ENCODE measurements at places on chromosomes 7 and 10.

DNA sequence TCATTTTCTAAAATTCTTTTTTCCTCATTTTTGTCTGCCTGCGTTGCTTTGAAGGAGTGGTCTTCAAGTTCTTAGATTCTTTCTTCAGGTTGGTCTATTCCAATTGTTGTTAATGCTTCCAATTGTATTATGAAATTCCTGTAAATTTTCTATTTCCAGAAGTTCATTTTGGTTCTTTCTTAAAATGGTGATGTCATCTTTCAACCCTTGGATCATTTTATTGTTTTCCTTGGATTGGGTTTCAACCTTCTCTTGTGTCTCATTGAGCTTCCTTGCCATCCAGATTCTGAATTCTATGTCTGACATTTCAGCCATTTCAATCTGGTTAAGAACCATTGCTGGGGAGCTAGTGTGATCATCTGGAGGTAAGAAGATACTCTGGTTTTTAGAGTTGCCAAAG, 33.1 kb downstream of the PNLIPRP2 start:
- DNase-seq = peak; percentile 13

DNA sequence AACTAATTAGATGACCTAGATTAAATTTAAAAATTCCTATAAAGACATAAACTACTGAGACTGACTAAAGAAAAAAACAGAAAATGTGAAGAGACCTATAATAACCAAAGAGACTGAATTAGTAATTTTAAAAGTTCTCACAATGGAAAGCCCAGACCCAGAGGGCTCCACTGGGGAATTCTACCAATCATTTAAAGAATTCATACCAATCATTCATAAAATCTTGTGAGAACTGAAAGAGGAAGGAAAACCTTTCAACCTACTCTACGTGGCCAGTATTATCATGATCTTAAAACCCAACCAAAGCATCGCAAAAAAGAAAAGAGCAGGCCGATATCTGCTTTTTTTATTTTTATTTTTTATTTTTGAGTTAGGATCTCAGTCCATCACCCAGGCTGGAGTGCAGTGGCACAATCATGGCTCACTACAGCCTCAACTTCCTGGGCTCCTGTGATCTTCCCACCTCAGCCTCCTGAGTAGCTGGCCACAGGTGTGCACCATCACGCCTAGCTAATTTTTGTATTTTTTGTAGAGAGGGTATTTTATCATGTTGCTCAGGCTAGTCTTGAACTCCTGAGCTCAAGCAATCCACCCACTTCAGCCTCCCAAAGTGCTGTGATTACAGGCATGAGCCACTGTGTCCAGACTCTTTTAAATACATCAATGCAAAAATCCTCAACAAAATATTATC, 48.6 kb downstream of the DGKI start:
- DNase-seq = no peak

- peak; percentile 96 for DNase-seq
Observed at GRCh38 chr7:16708980-16709379, 44.6 kb upstream of the TSPAN13 start.

- no peak for DNase-seq
Observed at GRCh38 chr10:508726-509125, 180.7 kb downstream of the DIP2C start.

DNA sequence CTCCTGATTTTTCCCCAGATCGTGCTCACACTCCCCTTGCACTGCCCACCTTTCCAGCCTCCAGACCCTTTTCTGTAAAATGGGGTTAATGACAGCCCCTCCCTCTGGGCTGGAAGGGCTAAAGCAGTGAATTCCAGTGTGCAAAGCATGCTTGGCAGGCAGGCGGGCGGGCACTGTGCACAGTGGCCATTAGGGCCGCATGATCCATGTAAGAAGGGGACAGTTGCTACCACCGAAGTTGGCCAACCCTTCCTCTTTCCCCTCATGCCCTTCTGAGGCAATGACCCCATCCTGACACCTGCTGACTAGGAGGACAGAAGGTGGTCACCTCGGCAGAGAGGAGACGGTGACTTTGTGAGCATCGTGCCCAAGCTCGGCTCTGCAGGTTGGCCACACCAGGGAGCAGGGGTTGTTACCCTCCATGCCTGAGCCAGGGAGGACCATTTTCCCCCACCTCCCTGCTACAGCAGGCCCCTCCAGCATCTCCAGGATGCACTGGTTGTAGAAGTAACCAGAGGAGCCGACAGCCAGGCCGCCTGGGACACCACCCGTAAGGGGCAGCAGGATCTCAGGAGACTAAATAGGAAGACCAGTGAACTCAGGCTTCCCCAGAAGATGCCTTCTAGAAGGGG, 166.4 kb downstream of the SLIT1 start:
- no peak for DNase-seq

GRCh38 chr10:25758041-25758457, 176.0 kb upstream of the MYO3A start:
- DNase-seq = peak; percentile 2

GRCh38 chr7:7812112-7812511, 93.7 kb upstream of the RPA3 start:
- no peak for DNase-seq

GRCh38 chr7:22730066-22730710, 3.2 kb downstream of the IL6 start:
- DNase-seq = no peak

DNA sequence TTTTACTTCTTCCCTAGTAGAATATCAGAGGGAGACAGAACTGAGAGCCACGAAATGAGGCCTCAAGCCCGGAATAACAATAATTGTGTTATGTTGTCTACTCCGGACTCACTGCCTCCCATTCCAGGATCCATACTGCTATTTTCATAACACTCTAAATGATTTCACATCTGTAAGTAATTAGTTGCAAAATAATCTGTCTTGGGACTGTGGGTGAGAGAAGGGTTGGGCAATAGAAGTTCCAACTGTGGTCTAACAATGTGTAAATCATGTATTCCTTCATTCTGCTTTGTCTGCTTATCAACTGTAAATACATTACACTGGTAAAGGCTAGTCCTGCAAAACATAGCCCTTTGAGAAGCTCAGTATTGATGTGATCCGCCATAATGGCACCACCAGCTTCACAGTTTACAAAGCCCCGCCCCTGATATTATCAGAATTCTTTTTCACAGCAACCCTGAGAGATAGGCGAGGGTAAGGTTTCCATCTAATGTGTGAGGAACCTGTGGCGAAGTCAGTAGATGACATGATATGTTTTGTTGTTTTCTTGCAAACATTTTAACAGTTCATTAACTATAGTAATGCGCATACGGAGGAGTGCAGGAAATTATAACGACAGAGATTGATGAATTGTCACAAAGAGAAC, 265.7 kb upstream of the BMPER start:
- DNase-seq = peak; percentile 53

DNA sequence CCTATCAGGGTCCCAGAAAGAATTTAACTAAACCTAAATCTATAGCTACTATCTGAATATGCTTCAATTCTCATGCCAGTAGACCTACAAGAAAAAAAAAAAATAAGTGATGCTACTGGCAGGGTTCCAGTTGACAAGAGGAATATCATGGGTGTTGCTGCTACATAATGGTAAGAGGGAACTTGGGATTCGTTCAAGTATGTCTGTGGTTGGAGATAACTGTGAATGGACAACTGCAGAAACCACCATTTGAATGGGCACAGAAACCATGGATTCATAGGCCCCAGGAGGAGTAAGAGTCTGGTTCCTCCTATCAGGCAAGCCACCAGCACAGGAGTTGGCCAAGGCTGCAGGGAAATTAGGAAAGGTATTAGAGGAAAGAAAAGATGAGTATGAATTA, 287.6 kb upstream of the HGF start:
- DNase-seq = no peak

DNA sequence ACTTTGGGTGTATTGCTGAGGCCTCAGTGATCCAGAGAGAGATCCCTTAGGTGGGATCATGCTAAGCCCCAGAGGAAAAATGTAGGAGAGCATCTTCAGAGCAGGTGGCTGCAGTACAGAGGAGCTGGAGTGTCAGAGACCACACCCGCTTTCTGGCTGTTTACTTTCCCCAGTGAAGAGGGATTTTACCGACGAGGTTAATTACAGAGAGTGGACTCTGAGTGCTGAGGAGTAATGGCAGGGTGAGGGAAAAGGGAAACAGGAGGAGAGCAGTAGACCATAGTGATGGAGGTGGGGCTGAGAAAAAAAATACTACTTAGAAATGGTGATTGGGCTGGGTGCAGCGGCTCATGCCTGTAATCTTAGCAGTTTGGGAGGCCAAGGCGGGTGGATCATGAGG, 43.3 kb upstream of the HBP1 start:
- DNase-seq = no peak

DNA sequence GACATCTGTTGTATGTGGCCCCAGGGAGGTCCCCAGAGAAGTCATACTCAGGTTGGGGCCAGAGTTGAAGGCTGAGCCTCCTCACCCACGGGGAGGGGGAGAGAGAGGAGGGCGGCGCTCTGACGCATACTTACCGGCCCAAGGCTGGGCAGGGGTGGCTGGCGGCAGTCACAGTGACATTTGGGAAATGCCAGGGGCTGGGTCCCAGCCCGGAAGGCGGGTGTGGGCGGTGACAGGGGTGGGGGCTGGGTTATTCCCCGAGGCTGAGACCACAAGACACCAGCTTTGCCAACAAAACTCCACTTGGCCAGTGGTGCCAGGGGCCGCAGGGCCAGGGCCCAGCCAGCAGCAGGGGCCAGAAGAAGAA, 41.1 kb downstream of the RASGEF1A start:
- DNase-seq = no peak

DNA sequence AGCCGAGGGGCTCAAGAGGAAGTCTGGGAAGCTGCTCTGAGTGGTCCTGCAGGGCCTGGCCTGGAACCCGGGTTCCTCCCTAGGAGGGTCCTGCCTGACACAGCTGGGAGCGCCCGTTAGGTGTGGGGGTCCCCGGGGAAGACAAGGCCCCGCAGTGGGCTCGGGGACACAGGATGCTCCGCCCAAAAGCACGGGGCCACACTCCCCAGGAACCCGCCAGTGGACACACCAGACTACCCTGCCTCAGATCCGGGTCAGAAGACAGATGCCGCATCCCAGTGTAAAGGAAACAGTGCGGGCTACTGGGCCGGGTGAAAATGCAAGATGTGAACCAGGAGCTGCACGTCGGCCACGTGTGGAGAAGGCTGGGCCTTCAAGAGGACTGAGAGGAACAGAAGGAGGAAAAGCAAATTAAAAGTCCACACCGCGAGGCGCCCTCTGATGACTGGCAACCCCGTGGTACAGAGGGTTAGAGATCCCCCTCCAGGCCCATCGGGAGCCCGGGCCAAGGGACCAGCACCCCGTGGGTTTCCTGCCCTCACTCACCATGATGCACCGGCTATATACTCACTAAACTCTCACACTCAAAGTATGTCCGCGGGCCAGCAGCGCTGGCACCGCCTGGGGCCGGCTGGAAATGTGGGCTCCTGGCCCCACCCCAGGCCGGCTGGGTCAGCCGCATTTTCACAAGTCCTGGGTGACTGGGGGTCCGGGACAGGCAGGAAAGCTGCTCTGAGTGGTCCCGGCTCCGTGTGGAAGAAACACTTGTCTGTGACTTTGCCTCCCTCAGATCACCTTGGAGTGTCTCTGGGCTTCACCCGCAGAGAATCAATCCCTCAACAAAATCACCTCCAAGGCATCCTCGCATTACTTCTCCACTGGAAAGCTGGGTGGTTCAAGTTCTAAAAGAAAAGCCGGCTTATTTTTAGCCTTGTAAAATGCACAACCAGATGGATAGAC, 6.1 kb downstream of the STK32C start:
- DNase-seq = no peak

DNA sequence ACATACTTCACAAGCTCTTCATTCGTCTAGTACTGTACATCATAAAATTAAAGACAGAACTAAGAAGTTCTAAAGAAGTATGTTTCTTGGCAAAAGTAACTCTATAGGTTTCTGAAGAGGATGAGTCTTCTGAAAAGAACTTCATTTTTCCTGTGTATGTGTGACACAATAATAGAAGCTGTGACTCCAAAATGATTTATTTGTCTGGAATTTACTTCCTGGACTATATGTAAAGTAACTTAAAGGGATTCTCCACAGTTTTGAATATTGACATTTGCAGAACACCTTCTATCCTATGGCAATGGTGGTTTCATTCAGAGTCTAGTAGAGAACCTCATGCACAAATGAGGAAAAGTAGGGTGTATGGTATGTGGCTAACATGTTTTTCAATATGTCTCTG, 19.8 kb upstream of the CLDN12 start:
- no peak for DNase-seq

GRCh38 chr7:151675196-151675920, 155.7 kb upstream of the RHEB start:
- DNase-seq = no peak

- no peak for DNase-seq
Observed at GRCh38 chr7:20053334-20054104, 163.7 kb downstream of the MACC1 start.
